ENCODE measurements at places on chromosomes 6 and 20.

- no peak for DNase-seq
Measured at GRCh38 chr20:58103517-58103904, 124.9 kb downstream of the ANKRD60 start.

- DNase-seq: no peak
Measured at GRCh38 chr6:113315879-113316278, 541.3 kb upstream of the MARCKS start.

GRCh38 chr20:41616228-41616627 is 1.9 kb downstream of the CHD6 start:
- no peak for DNase-seq

DNA sequence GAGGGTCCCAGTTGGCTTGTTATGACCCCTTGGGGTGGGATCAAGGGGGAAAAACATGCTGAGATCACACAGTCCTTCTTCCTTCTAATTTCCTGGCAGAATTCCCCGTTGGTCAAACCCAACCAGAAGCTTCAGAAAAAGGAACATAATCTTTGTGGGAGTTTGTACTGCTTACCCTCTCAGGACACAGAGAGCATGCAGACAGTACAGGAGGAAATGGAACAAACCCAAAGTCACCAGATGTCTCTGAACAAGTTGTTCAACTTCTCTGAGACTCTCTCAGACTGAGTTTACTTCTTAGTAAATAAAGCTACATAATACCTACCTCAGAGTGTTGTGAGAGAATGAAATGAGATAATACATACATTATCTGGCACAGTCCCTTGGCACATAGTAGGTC is 181.1 kb upstream of the TSHZ2 start:
- DNase-seq: no peak

Measured in NCI-H226 (cell line).